Stimulated activated CD4-positive, alpha-beta T cell treated with anti-CD3 and anti-CD28 coated beads, Interleukin-12 subunit alpha, Interleukin-12 subunit beta, amount 100 ng/mL, for 4 hours (primary cell): ENCODE measurements at places on chromosomes 16 and 17.

DNA sequence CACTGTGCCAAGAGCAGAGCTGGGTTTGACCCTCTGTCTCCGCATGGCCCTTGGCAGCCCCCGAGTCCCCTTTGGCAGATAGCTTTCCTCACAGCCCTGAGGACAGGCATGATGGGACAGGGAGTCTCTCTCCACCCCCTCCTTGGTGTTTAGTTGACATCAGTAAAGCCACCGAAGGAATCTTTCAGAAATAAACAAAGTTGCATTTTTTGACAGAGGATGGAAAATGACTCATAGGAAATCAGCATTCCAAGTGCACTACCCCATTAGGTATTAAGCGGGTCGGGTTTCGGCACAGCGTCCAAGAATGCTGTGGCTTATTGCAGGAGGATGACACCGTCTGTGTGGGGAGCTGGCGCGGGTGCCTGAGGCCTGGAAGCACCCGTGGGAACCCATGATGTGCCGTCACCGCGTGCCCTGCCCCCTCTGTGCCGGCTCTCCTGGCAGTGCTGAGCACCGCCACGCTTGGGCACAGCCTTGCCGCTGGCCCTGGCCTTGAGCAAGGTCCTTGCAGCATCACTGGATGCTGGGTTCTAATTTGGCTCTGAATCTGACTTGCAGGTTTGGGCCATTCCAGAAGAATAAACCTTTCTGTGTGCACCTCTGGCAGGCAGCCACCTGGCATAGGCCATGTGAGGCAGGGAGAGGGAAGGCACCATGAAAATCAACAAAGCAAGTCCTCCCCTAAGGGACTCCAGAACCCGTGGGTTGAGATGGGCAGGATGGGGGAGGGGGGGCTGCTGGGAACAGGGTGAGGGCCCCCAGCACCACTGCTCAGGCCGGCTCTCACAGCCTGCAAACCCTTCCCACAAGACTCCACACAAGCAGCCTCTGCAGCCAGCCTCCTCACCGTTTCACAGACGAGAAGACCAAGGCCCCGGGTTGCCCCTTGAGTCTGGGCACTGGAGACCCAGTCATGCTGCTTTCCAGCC lies 50.5 kb upstream of the ZNF469 start:
- no peak for DNase-seq

DNA sequence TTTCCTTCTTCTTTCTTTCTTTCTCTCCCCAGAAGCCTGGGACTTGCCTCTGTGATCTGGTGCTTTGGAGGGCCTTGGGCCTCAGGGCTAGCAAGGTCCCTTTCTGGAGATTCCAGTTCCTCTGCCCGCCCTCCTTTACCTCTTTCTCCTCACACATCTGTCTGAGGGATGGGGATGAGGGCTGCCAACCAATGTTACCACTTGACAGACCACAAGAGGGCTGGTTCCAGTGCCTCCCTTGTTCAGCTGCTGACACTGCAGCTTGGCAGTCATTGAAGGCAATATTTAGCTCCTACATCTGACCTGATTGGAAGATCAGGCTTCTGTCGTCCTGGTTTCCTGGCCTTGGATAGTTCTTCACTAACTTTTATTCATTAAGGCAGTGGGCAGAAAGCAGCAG lies 3.6 kb upstream of the ZNF652 start:
- DNase-seq = no peak

GRCh38 chr16:79104567-79104966 lies 496.0 kb downstream of the MAF start:
- no peak for DNase-seq

GRCh38 chr16:81676066-81676882 lies 102.8 kb upstream of the PLCG2 start:
- DNase-seq = no peak
